ENCODE measurements at places on chromosomes 7 and 10. TPM values are rescaled to one million over a fixed set of nuclear protein-coding genes. Genes with fewer than 3 reads are reported as not detected.

DNA sequence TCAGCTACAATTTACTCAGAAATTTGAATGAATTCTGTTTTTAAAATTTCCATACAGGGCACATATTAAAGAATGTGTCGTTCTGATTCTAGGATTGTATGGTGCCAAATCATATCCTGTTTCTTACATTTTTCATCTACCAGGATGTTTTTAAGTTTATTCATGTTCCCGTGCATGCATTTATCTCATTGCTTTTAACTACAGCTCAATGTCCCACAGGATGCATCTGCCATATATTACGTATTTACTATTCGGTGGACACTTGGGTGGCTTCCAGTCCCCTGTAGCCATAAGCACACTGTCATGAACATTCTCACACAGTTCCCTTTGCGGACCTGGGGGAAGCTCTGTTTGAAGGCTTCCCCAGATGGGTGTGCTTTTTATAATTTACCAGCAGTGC, 122.3 kb downstream of the CCDC71L start:
- no peaks in the 10 kb centered on the region for H3K27me3 ChIP-seq
- H3K36me3 ChIP-seq = no peaks in the 10 kb centered on the region
- H3K27ac ChIP-seq = no peak overlapping the region
- H3K4me3 ChIP-seq = no peak overlapping the region

- no peak overlapping the region for H3K4me3 ChIP-seq
- no peaks in the 10 kb centered on the region for H3K4me1 ChIP-seq
- no peak overlapping the region for H3K27ac ChIP-seq
- DNase-seq = no peak
- H3K27me3 ChIP-seq = no peaks in the 10 kb centered on the region
- no peaks in the 10 kb centered on the region for H3K36me3 ChIP-seq
Measured at GRCh38 chr7:21023841-21024484, 237.3 kb upstream of the SP8 start.

DNA sequence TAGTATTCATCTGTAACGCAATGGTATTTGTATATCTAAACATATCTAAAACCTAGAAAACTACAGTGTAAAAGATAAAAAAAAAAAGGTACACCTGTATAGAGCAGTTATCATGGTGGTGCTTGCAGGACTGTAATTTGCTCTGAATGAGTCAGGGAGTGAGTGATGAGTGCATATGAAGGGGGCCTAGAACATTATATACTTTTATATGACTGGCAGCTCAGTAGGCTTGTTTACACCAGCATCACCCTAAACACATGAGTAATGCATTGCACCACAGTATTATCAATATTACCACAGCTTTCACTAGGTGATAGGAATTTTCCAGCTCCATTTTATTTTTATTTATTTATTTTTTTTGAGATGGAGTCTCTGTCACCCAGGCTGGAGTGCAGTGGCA, 40.8 kb downstream of the TRIM24 start:
- H3K27me3 ChIP-seq = no peaks in the 10 kb centered on the region
- H3K27ac ChIP-seq = no peak overlapping the region
- no peaks in the 10 kb centered on the region for H3K4me1 ChIP-seq
- no peak for DNase-seq

DNA sequence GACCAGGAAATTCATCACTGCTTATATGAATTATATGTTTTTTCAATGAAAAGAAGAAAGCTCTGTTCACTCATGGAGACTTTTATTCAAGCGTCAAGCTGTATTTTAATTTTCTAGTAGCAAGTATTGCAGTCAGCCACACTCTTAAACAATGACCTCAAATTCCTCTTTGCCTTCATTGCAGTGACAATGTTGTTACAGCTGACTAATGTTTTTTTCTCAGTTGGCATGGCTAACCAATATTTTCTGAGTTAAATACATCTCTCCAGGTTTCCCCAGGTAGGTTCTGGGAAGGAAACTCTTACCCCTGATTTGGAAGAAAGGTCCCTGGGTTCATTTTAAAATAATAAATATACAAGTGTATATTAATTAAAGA, 241.5 kb downstream of the WDR11 start:
- H3K4me1 ChIP-seq = no peaks in the 10 kb centered on the region
- H3K4me3 ChIP-seq = no peak overlapping the region
- no peak for DNase-seq
- H3K36me3 ChIP-seq = no peaks in the 10 kb centered on the region

DNA sequence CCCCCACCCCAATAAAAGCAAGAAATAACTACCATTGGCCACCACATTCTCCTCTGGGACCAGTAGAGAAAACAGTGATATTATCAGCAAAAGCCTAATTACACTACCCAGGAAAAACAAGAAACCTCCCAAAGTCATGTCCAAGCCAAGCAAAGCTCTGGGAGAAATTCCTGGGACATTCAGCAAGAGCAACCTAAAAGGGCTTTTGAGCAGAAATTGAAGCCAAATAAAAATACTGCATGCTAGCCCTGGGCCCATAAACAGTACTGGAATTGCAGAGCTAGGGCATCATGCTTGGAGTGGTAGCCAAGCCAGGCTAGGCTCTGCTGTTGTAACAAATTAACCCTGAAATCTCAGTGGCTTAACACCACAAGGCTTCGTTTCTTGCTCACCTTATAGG, 347.9 kb downstream of the LRMDA start:
- no peak for DNase-seq
- H3K27ac ChIP-seq = no peak overlapping the region
- no peaks in the 10 kb centered on the region for H3K27me3 ChIP-seq
- H3K4me3 ChIP-seq = no peak overlapping the region

- no peak overlapping the region for H3K4me3 ChIP-seq
- no peaks in the 10 kb centered on the region for H3K27me3 ChIP-seq
- H3K27ac ChIP-seq = peak overlapping the region; percentile 68
- H3K4me1 ChIP-seq = peaks cover 79% of the 10 kb centered on the region
- no peaks in the 10 kb centered on the region for H3K36me3 ChIP-seq
Measured at GRCh38 chr10:61961278-61961677, 59.8 kb downstream of the ARID5B start.

Gene FASTK
- total RNA-seq = 119 TPM
